NCI-H1694 (cell line): ENCODE measurements at places on chromosomes 6 and 20.

- no peak for DNase-seq
Measured at GRCh38 chr6:111774346-111774703, 98.9 kb downstream of the FYN start.

DNA sequence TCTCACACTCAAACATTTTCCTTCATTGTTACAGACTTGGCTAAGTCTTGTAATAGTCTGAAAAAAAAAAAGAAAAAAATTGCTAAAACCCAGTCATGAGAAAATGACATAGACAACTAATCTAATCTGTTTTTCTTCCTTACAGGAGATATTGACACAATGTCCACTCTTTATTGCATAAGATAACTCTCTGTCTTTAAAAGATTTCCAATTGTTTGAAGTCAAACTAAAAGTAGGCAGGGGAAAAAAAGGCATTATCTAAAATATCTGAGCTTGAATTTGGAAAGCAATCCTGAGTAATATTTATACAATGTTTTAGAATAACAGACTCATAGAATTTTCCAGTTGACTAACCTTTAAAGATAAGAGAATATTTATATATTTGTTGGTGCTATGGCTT, 233.0 kb upstream of the CEP162 start:
- no peak for DNase-seq

GRCh38 chr6:128567029-128567428, 46.6 kb upstream of the PTPRK start:
- no peak for DNase-seq

GRCh38 chr6:40172272-40172671, 238.0 kb upstream of the MOCS1 start:
- DNase-seq = no peak

- DNase-seq = no peak
Measured at GRCh38 chr6:41651246-41651961, 13.1 kb downstream of the MDFI start.

DNA sequence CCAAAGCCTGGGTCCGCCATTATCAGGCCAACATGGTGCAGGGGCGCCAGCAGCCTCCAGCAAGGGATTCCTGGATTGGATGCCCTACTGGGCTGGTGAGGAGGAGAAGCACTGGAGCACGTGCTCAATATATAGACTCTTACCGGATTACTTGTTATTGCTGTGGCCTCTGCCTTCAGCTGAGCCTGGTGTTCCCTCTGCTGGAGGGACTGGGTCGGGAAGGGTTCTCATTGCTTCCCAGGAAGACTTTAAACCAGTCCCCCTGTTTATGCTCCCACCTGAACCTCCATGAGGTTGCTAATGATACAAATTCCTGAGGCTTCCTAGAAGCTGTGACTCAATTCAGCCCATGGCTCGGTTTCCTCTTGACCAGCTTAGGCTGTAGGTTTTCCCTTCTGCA, 186.7 kb upstream of the ARID1B start:
- DNase-seq = no peak

GRCh38 chr6:157715728-157716164, 107.3 kb upstream of the SNX9 start:
- no peak for DNase-seq

- DNase-seq = peak; percentile 4
Measured at GRCh38 chr6:22471132-22471690, 98.2 kb upstream of the HDGFL1 start.

GRCh38 chr20:2446845-2447244, 23.7 kb downstream of the SNRPB start:
- no peak for DNase-seq

DNA sequence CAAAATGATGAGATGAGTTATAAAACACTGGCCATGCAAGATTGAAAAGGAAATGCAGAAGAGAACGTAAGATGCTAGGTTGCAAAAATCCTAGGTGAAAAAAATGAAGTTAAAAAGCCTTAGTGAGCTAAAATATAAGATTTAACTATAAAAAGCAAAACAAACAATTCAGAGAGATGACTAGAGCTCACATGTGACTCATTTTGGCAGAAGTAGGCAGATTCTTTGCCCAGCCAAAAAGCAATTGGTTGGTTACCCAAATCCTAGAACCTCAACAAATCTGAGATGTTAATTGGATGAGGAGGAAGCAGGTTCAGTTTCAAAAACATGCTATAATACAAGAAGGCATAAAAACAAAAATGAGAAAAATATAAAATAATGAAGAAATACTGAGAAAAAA, 249.1 kb downstream of the OGFRL1 start:
- no peak for DNase-seq

DNA sequence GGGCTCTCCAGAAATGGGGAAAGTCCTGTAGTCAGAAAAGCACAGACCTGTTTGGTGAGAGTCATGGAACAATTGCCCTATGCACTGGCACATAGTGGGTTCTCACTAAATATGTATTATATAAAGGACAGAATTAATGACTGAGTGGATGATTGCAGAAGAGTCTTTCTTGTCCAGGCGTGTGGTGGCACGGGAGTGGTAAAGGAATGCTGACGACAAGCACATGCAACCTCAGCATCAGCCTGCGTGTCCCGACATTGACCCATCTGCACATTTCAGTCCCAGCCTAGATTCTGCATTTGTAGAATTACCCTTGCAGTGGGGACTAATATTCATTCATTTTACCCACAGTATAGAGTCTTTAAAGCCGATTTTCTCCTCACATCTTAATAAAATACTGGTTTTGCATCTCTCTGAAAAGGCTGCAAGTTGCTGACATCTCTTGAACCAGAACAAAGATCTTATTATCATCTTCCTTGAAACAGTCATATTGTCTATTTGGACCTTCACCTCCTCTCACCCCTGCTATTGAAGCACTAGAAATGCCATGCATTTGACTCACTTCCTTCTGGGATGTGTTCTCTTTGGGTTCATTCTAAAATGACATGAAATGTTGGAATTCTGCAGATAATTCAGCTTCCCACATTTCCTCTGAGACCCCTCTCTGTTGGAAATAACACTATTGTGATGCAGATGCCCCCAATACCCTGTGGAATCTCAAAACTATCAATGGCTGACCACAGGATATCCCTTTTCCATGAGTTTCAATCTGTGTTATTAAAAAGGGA, 883.6 kb upstream of the FLRT3 start:
- no peak for DNase-seq

- DNase-seq = no peak
Measured at GRCh38 chr20:840858-841567, 7.5 kb downstream of the FAM110A start.

DNA sequence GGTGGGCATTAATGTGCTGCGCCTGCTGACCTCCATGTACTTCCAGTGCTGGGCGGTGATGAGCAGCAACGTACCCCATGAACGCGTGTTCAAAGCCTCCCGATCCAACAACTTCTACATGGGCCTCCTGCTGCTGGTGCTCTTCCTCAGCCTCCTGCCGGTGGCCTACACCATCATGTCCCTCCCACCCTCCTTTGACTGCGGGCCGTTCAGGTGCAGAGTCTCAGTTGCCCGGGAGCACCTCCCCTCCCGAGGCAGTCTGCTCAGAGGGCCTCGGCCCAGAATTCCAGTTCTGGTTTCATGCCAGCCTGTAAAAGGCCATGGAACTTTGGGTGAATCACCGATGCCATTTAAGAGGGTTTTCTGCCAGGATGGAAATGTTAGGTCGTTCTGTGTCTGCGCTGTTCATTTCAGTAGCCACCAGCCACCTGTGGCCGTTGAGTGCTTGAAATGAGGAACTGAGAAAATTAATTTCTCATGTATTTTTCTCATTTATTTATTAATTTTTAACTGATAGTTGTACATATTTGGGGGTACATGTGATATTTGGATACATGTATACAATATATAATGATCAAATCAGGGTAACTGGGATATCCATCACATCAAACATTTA, 35.2 kb upstream of the NOP56 start:
- DNase-seq = no peak

DNA sequence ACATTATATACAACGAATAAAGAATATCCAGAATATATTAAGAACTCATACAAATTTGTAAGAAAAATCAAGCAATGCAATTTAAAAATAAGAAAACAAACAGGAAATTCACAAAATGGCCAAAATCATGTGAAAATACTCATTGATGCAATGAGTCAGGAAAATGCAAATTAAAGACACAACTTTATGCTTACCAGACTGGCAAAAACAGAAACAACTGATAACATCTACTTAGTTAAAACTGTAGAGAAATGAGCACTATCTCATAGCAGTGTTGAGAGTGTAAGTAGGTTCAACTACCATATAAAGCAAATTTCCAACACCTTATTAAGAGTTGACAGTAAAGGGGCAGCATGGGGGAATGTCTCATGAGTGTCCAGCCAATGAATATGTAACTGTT, 62.3 kb downstream of the SYCP2 start:
- DNase-seq = no peak

DNA sequence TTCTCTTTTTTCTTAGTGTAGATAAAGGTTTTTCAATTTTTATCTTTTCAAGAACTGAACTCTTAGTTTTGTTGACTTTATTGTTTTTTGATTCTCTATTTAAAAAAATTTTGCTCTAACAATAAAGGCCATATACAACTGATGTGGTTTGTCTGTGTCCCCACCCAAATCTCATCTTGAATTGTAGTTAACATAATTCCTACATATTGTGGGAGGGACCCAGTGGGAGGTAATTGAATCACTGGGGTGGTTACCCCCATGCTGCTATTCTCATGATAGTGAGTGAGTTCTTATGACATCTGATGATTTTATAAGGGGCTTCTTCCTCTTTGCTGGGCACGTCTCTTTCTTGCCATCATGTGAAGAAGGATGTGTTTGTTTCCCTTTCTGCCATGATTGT, 199.8 kb downstream of the DHX35 start:
- no peak for DNase-seq

DNA sequence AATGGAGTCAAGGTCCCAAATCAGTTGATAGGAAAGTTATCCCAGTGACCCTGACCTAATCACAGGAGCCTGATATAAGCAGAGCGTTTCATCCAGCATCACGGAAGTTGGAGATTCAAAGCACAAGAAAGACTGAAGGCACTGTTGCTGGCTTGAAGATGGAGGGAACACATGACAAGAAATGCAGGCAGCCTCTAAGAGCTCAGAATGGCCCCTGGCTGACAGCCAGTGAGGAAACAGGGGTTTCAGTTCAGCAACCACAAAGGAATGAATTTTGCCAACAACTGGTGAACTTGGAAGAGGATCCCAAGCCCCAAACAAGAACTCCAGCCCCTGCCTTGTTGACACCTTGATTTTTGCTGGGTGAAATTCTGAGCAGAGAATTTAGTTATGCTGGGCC, 778.5 kb downstream of the MAFB start:
- no peak for DNase-seq

DNA sequence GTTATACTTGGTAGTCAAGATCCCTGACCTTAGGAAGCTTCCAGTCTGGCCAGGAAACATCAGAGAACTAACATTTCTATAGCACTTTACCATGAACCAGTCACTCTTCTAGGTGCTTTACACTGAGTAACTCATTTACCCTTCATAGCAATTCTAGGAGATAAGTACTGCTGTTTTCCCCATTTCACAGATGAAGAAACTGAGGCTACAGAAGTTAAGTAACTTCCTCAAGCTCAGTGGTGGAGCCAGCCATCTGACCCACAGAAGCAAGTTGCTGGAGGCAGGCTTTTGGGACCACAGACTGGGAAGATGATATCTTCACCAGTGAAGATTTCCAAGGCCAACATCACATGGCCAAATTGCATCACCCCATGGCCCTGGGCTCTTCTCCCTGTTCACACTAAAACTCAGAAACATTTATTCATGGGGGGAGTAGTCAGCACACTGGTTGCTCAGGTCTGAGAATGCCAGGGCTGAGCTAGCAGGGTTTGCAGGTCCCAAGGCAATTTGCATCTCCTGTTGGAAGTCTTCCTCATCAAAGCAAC, 70.3 kb downstream of the UNC5CL start:
- DNase-seq = no peak

GRCh38 chr20:59468831-59469230, 135.5 kb upstream of the PHACTR3 start:
- no peak for DNase-seq

DNA sequence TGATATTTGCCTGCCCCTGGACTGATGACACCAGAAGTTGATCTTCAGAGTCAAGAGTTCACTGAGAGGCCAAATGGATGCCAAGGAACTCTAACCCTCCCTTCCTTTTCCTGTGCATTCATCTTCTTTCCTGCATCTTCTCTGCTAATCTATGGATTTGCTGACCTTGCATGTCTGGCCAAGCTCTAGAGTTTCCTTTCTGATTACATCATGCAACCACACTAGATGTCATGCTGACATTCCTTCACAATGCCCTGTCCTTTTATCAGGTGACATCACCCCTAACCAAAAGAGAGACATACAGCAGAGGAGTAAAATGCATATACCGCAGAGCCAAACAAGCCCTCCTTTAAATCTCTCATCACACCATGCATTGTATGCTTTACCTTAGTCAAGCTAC, 487.6 kb downstream of the TFAP2A start:
- DNase-seq = no peak

- DNase-seq = no peak
Measured at GRCh38 chr20:50133474-50134217, 19.9 kb downstream of the PEDS1 start.

GRCh38 chr6:33450434-33450833, 3.9 kb upstream of the ZBTB9 start:
- DNase-seq = no peak

GRCh38 chr6:137765059-137765458, 102.0 kb upstream of the TNFAIP3 start:
- no peak for DNase-seq

DNA sequence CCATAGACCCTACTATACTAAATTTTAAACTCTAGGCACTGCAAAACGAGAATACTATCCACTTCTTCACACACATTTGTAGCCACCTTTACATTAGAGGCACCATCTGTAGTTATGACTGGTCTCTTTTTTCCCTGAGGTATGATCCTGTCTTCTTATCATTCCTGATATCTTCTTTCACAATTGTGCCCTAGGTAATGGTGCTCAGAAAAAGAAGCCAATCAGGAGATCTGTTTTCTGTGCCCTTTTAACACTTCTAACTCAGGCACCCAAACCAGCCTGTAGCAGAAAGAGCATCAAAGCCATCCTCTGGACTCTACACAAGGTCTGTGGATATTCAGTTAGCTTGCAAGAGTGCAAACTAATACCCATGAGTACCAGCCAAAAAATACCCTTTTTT, 149.7 kb upstream of the SGK1 start:
- no peak for DNase-seq

- DNase-seq = no peak
Measured at GRCh38 chr6:21808045-21808470, 214.5 kb downstream of the SOX4 start.

DNA sequence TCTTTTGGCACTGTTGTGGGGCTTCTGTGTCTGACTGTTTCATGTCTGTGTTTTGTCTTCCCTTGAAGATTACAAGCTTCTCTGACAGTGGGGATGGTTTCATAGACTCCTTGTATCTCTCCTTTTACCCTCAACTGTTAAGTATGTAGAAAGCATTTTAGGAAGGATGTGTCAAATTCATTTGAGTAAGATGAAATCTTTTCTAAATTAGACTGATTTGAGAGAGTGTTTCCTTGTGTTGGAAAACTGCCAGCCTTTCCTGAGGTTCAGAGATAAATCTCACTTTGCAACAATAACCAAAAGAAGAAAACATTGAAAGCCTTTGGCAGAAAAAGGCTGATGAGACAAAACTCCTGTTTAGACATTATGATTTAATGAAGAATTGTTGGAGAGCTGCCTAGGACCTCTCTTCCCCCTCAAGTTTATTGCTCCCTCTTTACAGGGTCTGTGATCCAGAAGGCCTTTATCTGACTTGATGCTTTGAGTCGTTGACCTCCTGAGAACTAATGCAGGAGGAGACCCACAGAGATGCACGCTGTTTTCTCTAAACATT, 68.3 kb downstream of the ANKS1A start:
- DNase-seq = no peak
